ENCODE measurements at places on chromosomes 7 and 10.

DNA sequence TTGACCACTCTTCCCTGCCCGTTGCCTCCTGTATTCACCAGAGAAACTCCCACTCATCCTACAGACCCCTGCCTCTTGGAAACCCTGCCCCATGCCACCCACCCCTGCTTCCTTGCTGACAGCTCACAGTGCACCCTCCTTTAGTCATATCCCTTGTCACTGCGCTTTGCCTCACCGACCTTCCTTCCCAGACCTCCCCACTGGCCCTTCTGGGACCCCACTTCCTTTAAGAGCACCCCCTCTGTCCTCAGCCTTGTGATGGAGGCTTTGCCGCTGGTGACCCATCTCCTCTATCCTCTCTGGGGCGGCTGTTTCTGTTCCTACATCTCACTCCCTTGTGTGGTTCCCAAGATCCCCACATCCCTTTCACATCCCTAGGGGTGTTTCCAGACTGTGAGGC, 92.8 kb upstream of the ZMIZ1 start:
- no peak for DNase-seq

DNA sequence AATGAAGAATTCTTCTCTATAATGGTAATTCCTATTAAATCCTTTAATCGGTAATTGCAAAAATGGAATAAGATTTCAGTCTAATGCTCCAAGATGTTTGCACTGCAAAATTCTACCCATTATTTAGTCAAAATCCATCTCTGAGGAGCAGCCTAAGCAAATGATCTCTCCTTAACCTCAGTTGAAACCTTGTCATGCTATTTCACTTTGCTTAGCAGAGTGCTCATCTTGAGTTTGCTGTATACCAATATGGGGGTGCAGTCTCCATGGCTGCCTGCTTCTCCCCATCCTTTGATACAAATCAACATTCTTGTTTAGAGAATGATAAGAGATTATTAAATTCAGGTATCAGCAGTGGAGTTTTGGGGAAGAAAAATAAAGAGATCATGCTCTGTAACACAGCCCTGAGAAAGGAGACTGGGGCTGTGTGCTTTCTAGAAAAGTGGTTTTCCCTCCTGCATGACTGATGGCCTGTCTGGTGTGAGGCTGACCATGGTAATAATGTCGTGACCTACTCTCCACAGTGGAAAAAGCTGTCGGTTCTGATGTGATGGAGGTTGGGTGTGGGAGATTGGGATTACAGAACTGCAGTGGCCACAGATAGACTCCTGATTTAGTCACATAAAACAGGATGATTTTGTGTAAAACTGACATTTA, 982.1 kb downstream of the NRG3 start:
- DNase-seq, result no peak

DNA sequence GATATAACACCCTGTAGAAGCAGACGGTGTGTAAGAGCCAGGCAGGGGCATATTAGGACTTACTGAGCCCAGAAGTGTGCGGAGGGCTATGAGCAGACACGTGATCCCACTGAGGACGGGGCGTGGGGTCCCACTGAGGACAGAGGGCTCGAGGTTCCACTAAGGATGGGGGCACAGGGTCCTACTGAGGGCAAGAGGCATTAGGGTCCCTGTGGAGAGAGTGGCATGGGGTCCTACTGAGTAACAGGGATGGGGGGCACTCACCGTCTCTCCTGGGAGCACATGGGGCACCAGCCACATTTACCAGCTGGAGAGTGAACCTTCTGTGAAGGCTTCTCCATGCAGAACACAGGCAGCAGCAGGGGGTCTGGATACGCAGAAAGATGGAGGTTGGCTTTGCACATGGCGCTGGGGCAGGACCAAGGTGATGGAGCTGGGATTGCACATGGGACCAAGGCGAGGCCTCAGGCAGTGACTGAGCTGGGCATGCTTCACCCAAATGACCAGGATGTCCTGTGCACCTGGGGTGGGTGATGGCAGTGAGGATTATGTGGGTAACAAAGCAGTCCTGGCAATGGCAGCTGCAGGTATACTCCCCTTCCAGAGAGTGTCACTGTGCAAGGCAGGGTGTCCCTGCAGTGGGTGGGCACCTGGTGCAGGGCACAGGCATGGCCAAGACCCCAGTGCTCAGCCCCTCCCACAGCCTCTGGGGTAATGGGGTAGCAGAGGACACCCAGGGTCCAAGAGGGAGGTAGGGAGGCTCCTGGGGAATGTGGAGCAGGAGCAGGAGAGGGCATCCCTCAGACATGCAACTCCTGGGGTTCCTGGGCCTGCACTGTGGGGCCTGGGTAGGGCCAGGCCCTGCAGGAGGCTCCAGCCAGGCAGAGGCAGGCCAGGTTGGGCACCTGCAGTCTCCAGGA, 278.1 kb downstream of the TCERG1L start:
- no peak for DNase-seq

- no peak for DNase-seq
Observed at GRCh38 chr7:14739841-14740185, 162.7 kb downstream of the DGKB start.

GRCh38 chr10:132628966-132629900, 91.6 kb downstream of the INPP5A start:
- no peak for DNase-seq

GRCh38 chr7:87426160-87426559, 49.3 kb downstream of the ABCB4 start:
- DNase-seq, result no peak

DNA sequence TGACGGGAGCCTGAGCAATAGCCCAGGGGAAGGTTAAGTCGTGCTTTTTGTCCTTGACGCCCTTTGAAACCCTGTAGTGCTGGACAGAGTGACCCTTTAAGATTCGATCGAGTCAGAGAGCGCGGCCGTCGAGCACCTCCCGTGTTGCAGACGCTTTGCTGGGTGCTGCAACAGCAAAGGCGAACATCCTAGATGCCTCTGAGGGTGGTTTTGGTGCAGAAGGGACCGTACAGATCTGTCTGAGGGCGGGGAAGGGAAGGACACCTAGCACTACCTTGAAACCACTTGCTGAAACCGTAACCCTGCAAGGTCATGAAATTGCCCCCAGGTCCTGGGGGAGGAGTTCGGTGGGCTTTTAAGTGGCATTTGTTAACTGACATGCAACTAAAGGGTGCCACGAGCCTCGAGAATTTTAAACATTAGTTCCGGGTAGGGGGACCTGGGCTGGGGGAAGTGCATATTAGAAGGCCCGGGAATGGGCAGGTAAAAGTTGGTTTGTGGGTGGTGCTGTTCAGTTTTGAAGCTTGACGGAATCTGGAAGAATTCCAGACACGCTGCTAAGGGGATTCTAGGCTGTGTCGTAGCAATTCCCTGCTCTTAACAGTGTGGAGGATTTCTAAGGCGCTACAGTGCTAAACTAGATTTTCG, 786 bp downstream of the ATP5F1C start:
- no peak for DNase-seq

GRCh38 chr10:70478191-70479164, at the start of gene PALD1:
PALD1 (plus strand) TSS chr10:70478767; CDS start chr10:70525952, 47,185 bp downstream.
- peak; percentile 30 for DNase-seq

GRCh38 chr10:31270954-31271353, 48.1 kb upstream of the ZEB1 start:
- no peak for DNase-seq

GRCh38 chr10:76356557-76356956, 925.1 kb downstream of the LRMDA start:
- no peak for DNase-seq

DNA sequence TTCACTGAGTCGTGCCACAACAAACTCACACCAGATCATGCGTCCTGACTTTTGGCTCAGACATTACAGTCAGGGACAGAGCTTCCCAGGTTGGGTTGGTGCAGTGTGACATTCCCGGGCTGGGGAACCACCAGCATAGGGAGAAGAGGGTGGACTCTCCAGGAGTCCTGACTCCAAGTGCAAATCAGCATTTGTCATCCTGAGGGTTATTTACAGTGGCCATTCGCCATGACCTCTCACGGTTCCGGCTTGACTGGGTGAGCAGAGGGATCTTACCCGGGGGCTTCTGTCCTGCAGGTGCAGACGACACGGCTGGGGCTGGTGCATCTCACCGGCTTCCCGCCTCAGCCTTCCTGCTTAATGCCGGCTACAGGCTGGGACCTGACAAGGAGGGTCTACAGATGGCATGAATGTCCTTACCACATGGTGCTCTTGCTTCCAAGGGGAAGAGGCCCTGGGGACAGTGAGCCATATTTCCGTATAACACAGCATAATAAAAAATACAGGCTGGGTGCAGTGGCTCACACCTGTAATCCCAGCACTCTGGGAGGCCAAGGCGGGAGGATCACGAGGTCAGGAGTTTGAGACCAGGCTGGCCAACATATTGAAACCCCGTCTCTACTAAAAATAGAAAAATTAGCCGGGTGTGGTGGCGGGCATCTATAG, 12.5 kb upstream of the INTS1 start:
- DNase-seq, result no peak

DNA sequence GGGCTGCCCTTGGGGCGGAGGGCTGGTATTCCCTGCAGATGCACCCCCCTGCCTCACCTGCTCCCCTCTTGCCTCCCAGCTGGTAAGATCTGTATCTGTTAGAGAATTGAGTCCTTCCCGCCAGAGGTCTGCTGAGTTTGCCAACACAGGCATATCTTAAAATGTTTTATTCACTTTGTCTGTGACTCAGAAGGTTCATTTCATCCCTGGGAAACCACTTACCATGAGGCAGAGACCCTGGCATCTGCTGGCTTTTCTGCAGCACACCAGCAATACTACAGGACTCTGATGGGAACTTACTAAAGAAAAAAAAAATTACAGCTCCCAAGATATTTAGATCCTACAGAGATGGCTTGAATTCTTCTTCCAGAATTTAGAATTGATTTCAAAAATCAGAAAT, 131.3 kb downstream of the PLPP4 start:
- DNase-seq, result no peak

- no peak for DNase-seq
Observed at GRCh38 chr10:100909501-100910263, 3.1 kb upstream of the SLF2 start.

- DNase-seq, result no peak
Observed at GRCh38 chr7:70338015-70338414, 739.7 kb downstream of the AUTS2 start.

DNA sequence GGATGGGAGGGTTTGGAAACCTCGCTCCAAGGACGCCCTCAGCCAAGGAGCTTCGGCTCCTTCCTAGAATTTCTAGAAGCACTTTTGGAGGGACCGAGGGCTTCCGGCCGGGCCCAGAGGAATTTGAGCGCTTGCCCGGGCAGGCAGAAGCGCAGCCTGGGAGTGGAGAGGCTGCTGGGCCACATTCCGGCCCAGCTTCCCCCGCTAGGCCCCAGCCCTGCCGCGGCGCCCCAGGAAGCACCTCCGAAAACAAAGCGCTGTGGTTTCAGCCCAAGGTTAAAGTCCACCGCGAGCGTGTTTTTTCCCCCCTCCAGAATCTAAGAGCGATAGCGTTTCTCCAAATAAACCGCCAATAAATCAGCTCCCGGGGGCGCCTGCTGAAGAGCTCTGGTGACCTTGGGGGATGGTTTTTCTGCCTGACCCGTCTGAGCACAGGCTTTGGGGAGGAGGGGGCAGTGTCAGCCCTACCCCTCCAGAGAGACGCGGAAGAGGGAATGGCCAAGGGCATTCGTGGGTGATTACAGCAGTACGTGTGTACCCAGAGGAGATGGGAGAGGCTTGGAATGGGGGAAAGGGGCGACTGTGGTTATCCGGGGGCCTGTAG, 5.7 kb upstream of the TNRC18 start:
- DNase-seq, result no peak

DNA sequence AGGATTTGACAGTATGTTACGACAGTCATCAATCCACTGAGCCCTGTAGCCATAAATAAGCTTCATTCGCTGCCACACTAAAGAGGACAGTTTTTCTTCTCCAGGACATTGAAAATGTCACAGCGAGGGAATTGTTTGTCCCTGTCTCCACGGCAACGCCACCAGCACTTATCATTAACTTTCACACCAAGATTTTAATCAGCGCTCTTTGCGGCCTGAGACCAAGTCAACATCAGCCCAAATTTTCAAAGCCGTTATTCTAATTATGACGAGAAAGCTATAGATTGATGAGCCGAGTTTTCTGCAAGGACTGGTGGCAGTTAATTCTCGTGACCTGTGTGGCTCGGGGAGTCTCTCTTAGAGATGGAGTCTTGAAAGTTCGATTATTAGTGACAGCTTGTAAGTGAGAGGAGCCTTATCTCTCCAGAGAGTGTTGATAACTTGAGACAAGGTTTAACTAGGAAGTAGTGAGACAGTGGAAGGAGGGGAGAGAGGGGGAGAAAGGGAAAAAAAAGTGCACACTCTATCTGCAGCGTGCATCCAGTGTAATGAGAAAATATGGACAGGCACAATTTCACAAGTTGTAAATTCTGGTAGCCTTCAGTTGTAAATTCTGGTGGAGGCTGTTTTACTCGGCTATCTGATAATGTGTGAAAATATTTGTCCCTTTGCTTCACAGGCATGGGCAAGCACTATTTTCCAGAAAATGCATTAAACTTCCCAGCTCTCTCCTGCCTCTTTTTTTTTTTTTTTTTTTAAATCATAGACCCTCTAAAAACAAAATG, 473.3 kb downstream of the LRMDA start:
- no peak for DNase-seq

- DNase-seq, result no peak
Observed at GRCh38 chr7:22140578-22140977, 194.9 kb upstream of the CDCA7L start.

GRCh38 chr7:37289781-37290180, 158.9 kb downstream of the ELMO1 start:
- no peak for DNase-seq

DNA sequence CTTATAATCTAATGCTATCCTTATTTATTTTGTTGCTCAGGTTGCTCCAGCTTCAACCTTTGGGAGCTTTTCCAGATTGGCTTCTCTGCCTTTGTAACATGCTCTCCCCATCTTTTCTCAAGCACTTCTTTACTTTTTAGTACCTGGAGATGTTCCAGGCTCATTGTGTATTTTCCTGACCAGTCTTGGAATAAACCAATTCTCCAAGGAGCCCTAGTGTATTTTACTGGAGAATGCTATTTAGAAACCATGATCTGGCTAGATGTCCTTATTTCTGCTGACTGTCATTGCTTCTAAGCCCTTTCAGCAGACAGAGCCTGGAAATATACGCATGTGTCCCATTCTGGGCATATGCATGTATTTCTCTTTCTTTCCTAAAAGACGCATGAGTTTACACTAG, 95.7 kb downstream of the EMX2 start:
- DNase-seq, result no peak

DNA sequence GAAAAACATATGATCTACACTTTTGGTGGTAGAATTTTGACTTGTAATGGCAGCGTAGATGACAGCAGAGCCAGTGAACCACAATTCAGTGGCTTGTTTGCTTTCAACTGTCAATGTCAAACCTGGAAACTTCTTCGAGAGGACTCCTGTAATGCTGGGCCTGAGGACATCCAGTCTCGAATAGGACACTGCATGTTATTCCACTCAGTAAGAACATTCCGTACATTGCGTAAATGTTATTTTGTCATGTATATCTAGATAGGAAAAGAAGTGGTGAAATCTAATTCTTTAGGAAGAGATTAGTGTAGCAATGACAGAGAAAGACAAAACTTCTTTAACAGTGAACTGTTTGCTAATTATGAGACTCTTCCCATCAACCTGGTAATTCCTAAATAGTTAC, 112.9 kb downstream of the PODXL start:
- no peak for DNase-seq

DNA sequence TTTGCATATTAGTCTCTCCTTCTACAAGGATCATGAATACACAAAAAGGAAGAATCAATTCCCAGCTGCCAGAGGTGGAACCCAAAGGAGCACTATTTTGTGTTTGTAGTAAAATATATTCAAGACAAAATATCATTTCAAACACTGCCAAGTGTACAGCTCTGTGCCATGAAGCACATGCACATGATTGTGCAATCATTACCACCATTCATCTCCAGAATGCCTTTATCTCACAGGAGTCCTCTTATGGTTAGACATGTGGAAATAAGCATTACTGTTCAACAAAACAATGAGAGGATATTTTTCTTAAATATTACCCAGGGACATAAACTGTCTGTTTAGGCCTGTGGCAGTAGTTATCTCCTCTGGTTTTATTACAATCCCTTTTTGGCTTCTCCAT, 151.4 kb upstream of the PPP1R3A start:
- DNase-seq, result no peak
